ENCODE measurements at places on chromosomes 7 and 10. TPM values are rescaled to one million over a fixed set of nuclear protein-coding genes. Genes with fewer than 3 reads are reported as not detected.
A peak's percentile ranks its signal among the peaks of the same experiment; 100 is the strongest.

ASB4 gene
- polyA plus RNA-seq, result 0.09 TPM

DNA sequence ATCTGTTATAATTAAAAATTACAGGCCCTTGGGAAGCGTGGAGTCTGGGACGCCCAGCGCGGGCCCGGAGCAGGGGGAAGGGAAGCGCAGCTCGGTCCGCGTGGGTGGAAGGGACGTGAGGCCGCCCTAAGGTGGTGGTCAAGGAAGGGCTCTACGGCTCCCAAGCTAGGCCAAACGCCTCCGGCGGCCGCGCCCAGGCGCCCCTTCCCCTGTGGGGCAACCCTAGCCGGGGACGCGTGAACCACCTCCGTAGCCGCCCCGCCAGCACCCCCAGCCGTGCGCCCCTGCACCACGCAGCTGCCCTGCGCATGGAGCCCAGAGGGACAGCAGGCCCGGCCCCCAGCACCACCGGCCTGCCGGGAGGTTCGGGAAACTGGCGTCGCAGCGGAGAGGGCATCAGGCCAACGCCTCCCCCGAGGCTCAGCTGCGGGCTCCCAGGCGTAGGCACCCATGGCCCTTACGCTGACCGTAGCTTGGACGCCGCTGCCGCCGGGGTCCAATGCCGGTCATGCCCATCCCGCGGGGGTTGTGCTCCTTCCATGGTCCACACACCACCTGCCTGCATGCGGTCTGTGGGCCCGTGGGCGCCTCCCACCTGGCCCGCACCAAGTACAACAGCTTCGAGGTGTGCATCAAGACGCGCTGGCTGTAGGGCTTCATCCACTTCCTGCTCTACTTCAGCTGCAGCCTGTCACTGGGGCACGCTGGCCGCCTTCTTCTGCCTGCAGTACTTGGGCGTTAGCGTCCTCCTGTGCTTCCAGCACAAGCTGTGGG lies 166.7 kb downstream of the SEPTIN7 start:
- peak; percentile 33 for DNase-seq

GRCh38 chr7:1232623-1233332 lies at the start of gene UNCX:
Gene UNCX (plus strand): TSS chr7:1232872. CDS start chr7:1233018, 146 bp downstream.
- DNase-seq, result peak; percentile 90

GRCh38 chr7:22864855-22865601 lies 42.4 kb upstream of the TOMM7 start:
- no peak for DNase-seq

FOXI2 gene
- 1.5 TPM for polyA plus RNA-seq

DNA sequence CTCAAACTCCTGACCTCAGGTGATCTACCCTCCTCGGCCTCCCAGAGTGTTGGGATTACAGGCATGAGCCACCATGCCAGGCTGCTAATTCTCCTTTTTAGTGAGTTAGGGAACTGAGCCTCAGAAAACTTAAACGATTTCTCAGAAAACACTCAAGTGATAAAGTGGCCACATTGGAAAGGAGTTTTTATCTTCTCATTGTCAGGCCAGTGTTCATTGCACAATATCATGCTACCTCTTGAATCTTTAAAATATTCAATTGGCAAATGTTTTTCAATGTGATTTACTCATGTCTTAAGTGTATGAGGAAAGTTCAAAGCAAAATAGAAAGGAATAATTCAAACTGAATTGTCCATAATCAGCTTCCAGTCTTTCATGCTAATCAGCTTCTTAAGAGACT lies 80.7 kb downstream of the ITGB8 start:
- DNase-seq, result no peak

DNA sequence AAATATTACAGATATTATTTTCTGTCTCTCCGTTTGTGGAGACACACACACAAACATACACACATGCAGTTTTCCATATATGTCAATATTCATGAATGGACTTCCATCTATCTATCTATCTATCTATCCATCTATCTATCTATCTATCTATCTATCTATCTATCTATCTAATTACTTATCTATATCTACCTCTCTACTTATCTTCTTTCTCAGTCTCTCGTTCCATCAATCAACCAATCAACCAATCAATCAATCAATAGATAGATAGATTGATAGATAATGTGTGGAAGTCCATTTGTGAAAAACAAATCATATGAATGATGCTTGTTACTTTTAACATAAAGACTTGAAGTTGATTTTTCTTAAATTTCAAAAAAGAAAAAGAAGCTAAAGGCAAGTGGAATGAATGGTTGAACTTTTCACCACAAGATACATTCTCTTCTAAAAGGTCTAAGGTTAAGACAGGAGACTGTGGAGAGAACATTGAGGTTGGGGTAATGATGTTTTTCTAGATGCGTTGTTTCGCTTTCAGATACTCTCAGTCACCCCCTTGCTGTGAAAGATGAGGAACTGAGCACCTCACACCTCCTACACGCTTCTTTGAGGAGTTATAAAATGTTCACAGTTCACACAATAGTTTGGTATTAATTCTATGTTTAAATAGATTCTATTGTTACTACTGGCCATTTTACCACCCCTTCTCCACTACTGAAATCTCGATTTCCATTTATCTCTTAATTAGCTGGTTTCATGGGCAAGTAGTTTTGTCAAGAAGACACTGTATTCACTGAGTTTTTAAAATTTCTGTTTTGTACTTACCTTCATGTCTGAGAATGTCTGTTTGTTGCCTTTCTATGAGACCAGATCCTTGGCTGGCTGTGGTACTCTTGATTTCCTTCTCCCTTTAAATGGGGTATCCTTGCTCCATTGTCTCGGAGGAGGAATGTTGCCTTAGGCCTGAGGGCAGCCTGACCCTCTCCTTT lies 114.1 kb downstream of the EMX2 start:
- no peak for DNase-seq

All from kidney (tissue), 22 donors.